ENCODE measurements at places on chromosomes 5 and 9.

DNA sequence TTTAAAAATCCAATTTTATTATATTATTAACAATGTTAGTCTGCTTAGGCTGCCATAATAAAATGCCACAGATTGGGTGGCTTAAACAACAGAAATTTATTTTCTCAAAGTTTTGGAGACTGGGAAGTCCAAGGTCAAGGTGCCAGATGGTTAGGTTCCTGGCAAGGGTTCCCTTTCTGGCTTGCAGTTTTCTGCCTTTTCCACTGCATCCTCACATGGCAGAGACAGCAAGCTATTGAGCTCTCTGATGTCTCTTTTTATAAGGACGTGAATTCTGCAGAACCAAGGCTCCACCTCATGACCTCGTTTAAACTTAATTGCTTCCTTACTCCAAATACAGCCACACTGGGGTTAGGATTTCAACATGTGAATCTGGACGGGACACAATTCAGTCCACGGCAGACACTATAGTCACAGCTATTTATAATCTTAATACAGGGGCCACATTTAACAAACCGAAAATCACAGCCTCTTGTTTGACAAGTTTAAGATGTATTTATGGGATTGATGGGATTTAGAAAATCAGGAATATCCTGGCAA, 174.9 kb upstream of the PUM3 start:
- no peak for DNase-seq

DNA sequence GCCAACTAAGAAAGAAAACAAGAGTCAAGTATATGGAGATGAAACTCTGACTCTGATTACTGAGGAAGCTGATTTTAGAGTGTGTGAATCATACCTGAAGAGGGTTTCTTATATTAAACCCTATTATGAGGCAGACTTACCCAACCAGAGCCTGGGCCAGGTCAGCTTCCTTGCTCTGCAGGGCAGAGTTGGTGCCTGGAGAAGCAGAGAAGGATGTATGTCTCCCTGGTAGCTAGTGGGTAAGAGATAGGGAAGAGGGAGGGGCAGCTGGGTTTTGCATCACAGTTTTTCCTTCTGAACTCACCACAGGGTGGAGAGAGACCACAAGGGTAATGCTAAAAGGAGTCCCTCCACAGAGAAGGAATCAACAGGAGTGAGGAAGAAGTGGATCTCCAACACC, 104.1 kb downstream of the CMYA5 start:
- DNase-seq = no peak

DNA sequence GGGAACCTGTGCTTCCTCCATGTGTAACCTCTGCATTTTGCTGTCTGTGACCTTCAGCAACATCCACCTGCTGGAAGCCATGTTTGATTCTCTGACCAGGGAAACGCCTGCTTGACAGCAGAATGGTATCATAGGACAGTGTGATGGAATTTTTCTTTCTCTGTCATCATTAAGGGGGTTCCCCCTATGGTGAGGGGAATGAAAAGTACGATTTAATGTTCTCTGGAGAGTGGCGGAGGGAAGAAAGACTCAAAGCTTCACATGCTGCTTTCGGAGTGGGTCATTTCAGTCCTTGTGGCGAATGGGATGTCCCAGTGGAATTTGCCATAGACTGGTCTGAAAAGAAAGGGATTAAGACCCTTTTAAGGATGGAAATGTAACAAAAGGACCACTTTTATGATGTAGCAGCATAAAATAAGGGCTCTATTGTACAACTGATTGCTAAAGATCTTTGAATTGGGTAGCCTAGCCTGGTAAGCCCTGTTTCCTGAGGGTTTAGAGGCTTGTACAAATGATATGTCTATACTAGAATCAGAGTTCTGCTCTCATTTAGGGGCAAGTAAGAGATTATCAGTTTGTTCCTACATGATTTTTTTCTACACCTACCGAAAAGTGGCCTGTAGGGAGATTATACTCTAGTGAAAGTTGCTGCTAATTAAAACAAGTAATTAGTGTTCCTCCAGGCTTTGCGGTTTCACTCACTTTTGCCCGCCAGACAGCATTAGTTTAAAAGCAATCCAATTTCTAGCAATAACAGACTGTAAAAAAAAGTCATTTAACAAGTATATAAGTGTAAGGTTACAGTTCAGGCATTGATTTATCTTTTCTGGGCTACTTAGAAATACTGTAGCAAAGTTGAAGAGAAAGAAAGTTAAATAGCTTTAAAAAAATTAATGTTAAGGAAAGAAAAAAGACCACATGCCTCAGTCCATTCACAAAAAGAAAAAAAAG, 904.5 kb downstream of the NR2F1-AS1 start:
- DNase-seq = no peak

- DNase-seq = peak; percentile 23
Observed at GRCh38 chr5:32942225-32942989, 231.3 kb downstream of the NPR3 start.

- no peak for DNase-seq
Observed at GRCh38 chr9:79254900-79255650, 316.7 kb upstream of the TLE4 start.

- no peak for DNase-seq
Observed at GRCh38 chr5:173114536-173114935, 29.8 kb upstream of the BNIP1 start.

GRCh38 chr5:22306011-22306410, 547.1 kb downstream of the CDH12 start:
- no peak for DNase-seq

DNA sequence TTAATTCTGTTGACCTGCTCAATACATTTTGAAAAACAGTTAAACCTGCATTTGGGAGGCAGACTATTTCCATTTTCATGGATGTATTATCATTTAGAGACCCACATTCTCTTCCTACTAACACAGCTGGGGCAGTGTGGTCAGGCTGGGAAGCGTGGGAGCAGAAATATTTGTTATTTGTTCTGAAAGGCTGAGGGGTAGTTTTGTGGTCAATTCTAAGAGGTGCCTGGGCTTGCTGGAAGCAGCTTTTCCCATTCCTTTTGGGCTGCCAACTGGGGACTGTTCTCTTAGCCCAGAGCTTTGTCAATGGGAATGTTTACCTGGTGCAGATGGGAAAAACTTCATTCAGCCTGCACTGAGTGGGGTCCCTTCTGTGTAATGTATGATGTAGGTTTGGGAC, 171.4 kb upstream of the DAP start:
- DNase-seq = no peak

- no peak for DNase-seq
Observed at GRCh38 chr9:98385751-98386150, 130.3 kb upstream of the TBC1D2 start.

GRCh38 chr9:137402746-137403145, 20.2 kb downstream of the EXD3 start:
- no peak for DNase-seq

DNA sequence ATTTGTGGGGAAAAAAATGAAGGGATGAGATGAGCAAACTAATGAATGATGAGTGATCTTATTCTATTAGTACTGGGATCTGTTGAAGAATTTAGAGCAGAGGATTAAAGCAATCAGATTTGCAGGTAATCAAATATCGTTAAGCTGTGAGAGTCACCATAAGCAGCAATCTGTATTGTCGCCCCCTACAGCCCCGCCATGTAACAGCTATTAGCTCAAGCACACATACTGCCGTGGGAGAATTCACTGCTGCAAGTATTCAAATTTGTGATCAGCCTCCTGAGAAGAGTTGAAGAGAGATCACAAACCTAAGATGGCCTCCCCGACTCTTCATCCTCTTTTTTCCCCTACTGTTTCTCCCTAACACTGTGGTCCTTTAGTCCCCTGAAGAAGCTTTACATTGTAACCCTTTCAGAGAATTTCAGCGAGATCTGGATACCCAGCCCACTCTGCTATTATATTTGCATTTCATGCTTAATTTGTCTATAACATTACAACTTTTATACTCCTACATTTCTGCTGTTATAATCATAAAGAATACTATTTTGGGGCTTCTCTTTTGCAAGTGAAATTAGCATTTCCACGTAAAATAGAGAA, 28.5 kb upstream of the PHF24 start:
- no peak for DNase-seq

- DNase-seq = no peak
Observed at GRCh38 chr9:120559546-120559945, 20.4 kb downstream of the CDK5RAP2 start.

- peak; percentile 4 for DNase-seq
Observed at GRCh38 chr9:95090023-95090791, 227.3 kb downstream of the FANCC start.

- no peak for DNase-seq
Observed at GRCh38 chr9:76490249-76490990, 31.4 kb downstream of the GCNT1 start.

GRCh38 chr5:28751396-28751795, 1713.0 kb upstream of the CDH9 start:
- DNase-seq = no peak

DNA sequence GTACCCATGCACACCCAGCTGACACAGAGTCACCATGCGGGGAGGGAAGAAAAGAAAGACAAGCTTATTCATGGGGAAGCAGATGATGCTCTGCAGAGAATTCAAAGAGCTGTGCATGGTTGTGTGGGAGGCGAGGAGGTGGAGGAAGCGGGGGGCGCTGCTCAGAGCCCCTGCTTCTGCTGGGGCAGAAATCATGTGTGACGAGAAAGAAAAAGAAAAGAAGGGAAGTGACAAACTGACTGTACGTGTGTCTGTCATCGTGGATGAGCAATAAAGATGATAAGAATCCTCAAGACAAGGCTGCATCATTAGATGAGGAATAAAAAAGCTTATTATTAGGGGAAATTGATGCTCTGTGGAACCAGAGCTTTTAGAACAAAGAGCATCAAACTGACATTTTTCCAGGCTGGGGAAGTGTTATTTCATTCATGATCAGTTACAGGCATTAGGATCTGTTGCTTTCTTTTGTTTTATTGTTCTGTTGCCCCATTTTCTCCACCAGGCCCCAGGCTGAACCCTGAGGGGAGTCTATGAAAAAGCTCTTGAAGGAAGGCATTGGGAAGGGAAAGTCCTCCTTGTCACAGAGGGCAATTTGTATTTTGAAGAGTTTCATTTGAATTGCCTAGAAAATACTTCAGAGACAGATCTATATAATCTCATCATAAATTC, 20.3 kb upstream of the SH3RF2 start:
- no peak for DNase-seq

DNA sequence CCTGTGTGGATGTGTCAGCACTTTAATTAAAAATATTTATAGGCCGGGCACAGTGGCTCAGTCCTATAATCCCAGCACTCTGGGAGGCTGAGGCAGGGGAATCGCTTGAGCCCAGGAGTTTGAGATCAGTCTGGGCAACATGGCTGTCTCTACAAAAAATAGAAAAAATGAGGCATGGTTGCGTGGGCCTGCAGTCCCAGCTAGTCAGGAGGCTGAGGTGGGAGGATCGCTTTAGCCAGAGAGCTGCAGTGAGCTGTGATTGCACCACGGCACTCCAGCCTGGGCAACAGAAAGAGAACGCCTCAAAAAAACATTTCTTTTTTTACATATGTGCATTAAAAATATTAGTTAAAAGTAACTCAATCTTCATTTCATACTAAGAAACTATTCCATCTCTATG, 6.2 kb downstream of the TBC1D9B start:
- no peak for DNase-seq

GRCh38 chr9:98235126-98235525, 20.3 kb downstream of the TBC1D2 start:
- DNase-seq = no peak

DNA sequence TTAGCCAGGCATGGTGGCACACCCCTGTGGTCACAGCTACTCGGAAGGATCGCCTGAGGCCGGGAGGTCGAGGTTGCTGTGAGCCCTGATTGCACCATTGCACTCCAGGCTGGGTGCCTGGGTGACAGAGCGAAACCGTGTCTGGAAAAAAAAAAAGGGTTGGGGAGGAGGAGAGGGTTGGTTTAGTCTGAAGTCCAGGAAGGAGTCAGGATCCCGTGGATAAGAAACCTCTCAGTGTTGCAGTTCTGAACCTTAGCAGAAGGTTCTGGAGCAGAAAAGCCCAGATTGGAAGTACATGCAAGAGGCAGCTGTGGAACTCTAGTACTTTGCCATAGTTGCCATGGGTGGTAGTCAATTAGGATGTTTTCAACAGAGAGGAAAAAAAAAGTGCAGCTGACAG, 125.2 kb upstream of the CPEB4 start:
- no peak for DNase-seq

DNA sequence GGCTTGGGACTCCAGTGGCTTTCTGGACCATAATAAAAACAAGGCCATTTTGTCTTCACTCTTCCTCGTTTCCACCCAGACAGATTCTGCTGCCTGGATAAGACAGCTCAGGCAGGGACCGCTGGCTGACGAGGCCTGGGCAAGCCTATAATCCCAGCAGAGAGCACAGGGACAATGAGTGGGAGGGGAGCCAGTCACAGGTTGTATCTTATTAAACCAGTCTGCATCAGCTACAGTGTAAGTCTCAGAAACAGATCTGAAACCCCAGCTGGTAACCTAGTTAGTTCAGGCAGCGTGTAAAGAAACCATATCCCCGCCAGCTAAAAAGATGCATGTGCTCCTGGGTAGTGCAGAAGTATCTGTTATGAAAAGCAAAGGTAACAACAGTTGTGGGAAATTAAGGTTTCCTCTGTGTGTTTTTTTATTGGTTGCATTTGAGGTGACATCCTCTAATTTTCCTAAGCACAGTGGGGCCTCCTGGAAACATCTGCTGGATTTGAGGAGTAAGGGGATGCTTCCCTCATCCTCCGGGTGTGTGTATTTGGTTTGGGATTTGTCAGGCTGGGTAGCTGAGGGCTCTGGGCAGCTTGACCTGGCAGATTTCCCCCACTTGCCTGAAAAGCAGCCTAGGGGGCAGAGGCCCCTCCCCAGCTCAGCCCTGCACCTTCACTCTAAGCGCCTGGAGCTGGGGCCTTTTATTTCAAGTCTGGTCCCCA, 15.2 kb upstream of the TAL2 start:
- no peak for DNase-seq

DNA sequence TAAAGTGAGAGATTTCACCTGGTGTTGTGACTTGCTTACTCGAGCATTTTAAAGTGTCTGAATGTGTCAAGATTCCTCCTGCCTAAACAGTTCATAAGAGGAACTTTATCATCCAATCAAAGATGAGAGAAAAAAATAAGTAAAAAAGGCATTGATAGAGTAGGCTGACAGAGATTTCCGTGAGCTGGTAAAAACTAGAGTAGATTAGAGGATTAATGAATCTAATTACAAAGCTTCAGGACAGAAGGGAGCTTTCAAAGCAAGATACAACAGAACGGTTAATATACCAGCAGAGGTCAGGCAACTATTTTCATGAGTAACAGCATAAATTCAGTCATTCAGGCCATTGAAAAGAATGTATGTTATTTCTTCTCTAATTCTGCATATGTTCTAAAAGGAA, 91.5 kb downstream of the ADAMTS6 start:
- DNase-seq = no peak

- no peak for DNase-seq
Observed at GRCh38 chr5:137842296-137842695, 25.4 kb upstream of the MYOT start.

DNA sequence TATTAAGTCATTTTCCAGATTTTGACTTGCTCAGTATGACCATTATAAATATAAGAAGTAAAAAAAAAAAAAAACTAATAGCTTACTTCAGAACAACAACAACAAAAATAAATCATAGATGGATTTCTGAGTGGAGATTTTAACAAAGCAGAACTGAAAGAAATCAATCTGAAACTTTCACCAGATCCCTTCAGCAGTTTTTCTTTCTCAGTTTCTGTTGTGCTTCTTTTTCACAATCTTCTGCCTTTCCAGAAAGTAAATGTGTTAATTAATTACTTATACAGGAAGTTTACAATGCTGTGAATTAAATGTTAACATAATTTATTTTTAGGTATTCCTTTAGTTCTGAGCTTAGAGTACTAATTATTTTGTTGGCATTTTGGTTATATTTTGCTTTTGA, 73.5 kb downstream of the CHSY3 start:
- DNase-seq = no peak

- DNase-seq = no peak
Observed at GRCh38 chr5:81893961-81894360, 77.9 kb upstream of the ATG10 start.
